ENCODE measurements at places on chromosomes 2 and 18.

DNA sequence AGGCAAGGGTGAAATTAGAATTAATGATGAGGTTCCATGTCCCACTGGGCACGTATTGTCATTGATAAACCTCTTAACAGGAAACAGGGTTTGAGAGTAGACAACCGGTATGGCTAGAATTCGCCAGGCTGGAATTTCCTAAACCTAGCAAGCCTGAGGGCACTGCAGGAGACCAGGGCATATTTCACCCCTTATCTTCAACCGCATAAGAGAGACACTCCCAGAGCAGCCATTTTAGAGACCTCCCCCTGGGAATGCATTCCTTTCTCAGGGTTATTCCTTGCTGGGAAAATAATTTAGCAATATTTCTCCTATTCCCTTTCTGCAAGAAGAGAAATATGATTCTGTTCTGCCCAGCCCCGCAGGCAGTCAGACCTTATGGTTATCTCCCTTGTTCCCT lies 334.6 kb upstream of the LYPD1 start:
- DNase-seq: no peak

- no peak for DNase-seq
Measured at GRCh38 chr2:163028807-163029206, 190.2 kb upstream of the KCNH7 start.

- no peak for DNase-seq
Measured at GRCh38 chr2:182821182-182821581, 45.3 kb downstream of the FRZB start.

- no peak for DNase-seq
Measured at GRCh38 chr2:168601741-168602140, 145.7 kb downstream of the CERS6 start.

- DNase-seq: no peak
Measured at GRCh38 chr2:219169930-219170654, at the start of gene SLC23A3. TSS of gene SLC23A3 (minus strand) at chr2:219170029. CDS start at chr2:219169984, 45 bp downstream.

DNA sequence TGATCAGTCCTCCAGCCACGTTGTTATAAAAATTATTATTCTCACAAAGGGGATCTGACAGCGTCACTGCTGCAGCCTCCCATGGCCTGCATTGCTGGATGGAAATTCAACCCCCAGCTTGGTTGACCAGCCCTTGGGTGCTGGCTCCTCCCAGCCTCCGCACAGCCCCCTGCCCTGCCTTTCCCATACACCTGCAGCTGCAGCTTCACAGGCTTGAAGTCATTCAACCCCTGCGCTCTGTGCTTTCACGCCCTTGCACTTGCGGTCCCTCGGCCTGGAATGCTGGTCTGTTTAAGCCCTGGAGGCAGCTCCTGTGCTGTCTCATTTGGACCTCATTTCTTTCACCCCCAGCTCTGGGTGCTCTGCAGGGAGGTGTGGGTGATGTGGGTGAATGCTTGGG lies 860 bp upstream of the CD8A start:
- no peak for DNase-seq

DNA sequence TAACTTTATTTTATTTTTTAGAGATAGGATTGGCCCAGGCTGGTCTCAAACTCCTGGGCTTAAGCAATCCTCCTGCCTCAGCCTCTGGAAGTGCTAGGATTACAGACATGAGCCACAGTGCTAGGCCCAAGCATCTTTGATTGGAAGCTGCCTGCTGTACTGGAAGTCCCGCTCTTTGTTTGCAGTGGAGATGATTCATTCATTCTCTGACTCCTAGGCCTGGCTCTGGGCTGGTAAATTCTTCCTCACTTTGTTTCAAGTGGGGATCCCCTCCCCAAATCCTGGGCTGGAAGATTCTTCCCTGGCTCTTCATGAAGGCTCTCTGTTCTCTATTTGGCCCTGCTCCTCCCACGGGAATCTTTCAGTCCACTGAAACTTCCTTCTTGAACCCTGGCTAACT lies 81.9 kb downstream of the NEURL3 start:
- DNase-seq: no peak

- DNase-seq: no peak
Measured at GRCh38 chr18:46042571-46043123, 29.4 kb downstream of the PSTPIP2 start.

GRCh38 chr2:100197631-100198153 lies 55.3 kb upstream of the AFF3 start:
- no peak for DNase-seq

DNA sequence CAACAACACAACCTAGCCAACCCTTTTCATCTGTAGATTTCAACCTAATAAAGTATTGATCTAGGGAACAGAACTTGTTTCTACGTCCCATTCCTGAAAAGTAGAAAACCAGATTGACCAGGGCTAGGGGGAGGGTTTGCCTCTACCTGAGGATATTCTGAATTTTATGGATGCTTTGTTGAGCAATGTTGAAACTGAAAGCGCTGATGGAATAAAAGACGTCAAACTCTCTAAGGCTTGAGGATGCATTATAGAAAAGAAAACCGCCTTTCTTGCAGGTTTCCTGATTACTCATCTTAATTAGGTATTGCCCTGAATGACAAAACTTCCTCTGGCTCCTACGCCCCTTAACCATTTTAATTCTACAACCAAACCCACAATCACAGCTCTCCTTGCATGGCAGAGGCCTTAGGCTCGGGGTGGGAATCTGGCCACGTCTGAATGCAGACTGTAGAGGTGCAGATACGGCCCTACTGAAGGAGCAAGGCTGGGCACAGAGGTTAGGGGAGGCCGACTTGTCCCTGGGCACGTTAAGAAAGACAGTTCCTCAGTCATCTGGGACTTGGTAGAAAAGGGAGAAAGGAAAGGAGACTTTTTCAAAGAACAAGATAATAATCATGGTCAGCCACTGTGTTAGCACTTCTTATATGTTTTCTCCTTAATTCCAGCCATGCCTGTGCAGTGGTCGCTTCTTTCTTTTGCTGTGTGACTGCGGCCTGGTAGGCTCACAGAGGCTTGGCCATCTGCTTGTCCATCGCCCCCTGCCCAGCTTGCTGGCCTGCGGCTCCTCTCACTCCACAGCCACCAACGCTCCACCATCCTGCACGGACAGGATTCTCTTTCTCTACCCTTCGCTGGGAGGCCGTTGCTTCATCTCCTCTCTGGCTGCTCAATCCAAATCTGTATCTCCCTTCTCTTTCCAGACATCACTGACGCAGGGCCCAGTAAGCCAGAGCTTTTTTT lies 209.5 kb downstream of the VAPA start:
- DNase-seq: no peak

DNA sequence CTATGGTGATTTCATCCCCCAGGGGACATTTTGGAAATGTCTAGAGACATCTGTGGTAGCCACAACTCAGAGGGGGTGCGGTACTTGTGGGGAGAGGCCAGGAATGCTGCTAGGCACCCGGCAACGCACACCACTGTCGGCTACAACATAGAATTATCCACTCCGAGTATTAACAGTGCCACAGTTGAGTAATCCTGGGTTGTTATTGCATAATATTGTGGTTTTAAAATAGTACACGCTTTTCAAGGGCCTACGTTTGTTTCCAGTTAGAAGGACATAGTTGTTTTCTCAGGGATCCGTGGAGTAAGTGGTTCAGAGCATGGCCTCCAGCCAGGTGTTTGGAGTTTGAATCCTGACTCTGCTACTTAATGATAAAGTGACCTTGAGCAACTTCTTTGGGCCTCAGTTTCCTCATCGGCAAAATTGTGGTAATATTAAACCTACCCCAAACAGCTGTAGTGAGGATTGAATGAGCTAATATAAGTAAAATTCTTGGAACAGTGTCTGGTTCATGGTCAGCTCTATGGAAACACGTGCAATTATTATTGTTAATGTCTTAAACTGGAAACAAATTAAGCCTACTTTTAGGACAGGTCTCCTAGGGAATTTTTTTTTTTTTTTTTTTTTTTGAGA lies 24.5 kb downstream of the CYP27A1 start:
- DNase-seq: no peak

GRCh38 chr2:12317814-12318426 lies 398.8 kb upstream of the TRIB2 start:
- DNase-seq: no peak
